ENCODE measurements at places on chromosomes 7 and 10. TPM values are rescaled to one million over a fixed set of nuclear protein-coding genes. Genes with fewer than 3 reads are reported as not detected.

VWDE gene
- total RNA-seq: 0.36 TPM

- no peak for ATAC-seq
These were observed 239.2 kb downstream of the RNLS start for GRCh38 chr10:88343761-88344484.

- peak; percentile 91 for ATAC-seq
These were observed 73.7 kb downstream of the DKK1 start for GRCh38 chr10:52387744-52388143.

PON1 gene
- not detected for total RNA-seq

- ATAC-seq: peak; percentile 38
These were observed 5.1 kb downstream of the UNC5B start for GRCh38 chr10:71217266-71218045.

DNA sequence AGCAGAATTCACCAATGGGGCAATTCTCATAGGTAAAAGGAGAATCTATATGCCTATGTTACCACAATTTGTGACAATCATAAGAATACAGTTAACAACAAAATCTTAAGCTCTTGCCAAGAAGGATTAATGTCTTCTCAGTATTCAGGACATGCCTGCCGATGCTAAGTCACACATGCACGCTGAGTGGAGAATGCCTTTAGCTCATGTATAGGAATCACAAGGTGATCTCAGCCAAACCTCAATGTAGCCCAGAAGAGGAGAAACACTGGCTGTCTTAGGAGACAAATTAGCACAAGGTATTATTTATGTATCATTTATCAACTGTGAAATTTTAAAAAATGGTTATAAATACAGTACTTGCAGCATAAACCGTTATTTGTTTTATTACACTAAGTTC, 2.7 kb downstream of the HTR7 start:
- no peak for ATAC-seq

ZCCHC24 gene
- 3.3 TPM for total RNA-seq

GRCh38 chr7:148916186-148916585, 32.1 kb upstream of the EZH2 start:
- ATAC-seq: no peak

FXYD4 gene
- not detected for total RNA-seq

- ATAC-seq: no peak
These were observed 92.2 kb downstream of the SPDYE5 start for GRCh38 chr7:75584354-75584753.

DNA sequence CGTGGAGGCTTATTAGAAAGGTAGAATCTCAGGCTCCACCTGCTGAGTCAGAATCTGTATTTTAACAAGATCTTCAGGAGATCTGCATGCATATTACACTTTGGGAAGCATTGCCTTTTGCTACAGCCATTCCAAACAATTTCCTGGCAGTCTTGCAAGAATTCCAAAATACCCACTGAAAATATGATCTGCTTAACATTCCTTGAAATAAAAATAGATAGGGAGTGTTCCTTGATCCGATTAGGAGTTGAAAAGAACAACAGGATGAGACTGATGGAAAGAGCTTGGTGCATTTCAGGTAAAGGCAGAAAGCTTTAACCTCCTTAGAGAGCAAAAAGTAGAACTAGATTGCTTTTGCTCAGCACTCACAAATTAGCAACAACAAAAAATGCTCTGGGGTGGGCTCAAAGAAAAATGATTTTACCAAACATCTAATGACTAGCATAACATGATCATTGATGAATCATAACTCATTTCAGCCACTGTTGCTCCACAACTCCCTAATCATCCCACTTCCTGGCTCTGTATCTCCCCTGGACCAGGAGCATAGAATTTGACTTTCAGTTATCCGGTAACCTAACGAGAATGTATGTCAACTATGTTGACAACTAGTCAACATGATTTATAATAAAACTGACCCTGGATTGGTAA, 115.2 kb downstream of the RNLS start:
- no peak for ATAC-seq

GRCh38 chr10:31701546-31701945, 227.1 kb downstream of the ARHGAP12 start:
- ATAC-seq: no peak

DNA sequence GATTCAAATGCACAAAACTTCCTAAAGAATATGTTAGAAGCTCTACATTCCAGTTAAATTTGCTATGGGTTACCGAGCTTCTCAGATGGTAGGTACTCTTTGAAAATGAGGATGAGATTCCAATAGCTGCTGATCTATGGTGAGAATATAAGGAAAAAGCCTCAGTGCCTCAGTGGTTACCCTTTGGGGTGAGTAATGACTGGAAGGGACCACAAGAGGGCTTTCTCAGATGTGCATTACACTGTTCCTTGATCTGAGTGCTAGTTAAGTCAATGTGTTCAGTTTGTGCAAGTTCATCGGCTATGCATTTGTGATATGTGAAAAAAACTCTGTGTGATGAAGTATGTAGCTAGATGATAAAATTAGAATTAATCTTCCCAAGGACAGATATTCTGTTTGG, 3.5 kb downstream of the NRCAM start:
- peak; percentile 35 for ATAC-seq

- ATAC-seq: no peak
These were observed 53.0 kb upstream of the PDGFA start for GRCh38 chr7:572416-573268.

DNA sequence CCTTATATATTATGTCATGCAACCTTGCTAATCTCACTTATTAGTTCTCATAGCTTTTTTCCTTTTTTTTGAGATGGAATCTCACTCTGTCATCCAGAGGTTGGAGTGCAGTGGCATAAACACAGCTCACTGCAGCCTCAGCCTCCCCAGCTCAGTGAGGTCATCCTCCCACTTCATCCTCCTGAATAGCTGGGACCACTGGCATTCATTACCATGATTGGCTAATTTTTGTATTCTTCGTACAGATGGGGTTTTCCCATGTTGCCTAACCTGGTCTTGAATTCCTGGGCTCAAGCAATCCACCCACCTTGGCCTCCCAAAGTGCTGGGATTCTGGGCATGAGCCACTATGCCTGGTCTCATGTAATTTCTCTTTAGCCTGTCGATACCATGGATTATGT, 89.1 kb upstream of the TRIM24 start:
- no peak for ATAC-seq

ADIRF gene
- 46.1 TPM for total RNA-seq

DNA sequence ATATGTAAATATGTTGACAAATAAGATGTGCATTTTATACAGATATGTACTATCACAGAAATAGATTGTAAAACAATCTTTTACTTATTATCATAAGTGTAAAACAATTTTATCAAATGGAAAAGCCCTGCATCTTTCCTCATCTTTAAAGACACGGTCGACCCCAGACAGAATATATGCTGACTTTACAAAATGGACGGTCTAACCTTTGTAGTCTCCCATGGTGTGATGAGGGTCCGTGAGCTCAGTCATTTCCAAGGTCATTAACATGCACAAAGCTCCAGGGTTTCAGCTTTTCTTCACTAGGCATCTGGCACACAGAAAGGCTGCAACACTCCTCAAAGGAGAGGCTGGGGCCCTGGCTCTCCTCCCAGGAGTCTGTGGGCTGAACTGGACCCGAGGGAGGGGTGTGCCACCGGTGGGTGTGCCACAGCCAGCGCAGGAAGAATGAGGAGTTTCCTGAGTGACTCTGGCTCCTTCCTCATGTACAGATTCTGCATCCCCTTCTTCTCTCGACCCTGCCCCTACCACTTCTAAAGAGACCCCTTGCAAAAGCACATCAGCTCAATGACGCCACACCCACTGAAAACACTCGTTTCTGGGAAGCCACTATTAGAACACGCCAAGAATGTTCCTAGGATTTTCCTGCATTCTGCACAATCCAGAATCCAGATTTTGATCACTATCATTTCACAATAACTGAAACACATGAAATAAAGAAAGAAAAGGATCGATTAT, 26.2 kb upstream of the ABLIM1 start:
- peak; percentile 65 for ATAC-seq

GRCh38 chr7:81743201-81743600, 26.6 kb downstream of the HGF start:
- no peak for ATAC-seq

MACC1 gene
- 22.3 TPM for total RNA-seq

GRCh38 chr10:98224509-98224908, 43.5 kb downstream of the LOXL4 start:
- ATAC-seq: no peak

OR2A5 gene
- not detected for total RNA-seq

Measured in esophagus mucosa (tissue), 1 donor.